ENCODE measurements at places on chromosomes 2 and 18.

DNA sequence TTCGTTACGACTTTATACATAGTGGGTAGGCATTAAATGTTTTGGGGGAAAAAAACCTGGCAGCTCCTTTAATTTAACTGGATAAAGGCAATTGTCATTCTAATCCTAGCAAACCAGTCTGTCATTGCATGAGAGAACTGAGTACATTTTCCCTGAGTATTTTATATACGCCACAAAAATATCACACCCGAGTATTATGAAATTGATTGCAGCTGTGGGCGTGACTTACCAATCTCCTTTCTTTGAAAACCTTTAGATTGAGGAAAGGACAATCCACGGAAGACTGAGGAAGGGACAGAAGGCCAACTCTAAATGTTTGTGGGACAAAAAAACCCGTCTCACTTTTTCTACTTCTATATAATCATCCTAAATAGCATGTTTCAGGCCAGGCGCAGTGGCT, 9.0 kb downstream of the TM4SF20 start:
- DNase-seq, result no peak

DNA sequence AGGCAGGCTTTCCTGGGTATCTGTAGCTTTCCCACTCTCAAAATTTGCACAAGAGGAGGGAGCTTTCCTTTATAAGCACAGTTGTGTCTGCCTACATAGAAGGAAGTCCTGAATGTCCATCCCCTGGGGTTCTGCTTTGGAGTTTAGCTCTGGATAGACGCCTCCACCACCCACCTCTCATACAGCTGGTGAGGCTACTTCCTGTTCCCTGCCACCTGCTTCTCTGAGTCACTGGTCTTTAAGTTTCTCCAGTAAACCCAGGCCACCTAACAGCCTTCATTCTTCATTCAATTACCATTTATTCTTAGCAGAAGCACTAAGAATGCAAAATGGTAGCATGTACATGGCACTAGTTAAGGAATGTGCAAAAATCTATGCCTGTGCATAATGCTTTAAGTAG, 407.8 kb downstream of the CDH2 start:
- no peak for DNase-seq

GRCh38 chr2:160295519-160296207, 95.6 kb upstream of the ITGB6 start:
- no peak for DNase-seq

GRCh38 chr18:9417073-9417851, 58.1 kb upstream of the RALBP1 start:
- DNase-seq, result no peak

GRCh38 chr2:76667821-76668271, 854.3 kb downstream of the LRRTM4 start:
- no peak for DNase-seq

GRCh38 chr2:233119123-233119522, 59.0 kb downstream of the INPP5D start:
- no peak for DNase-seq

- DNase-seq, result no peak
These were observed 544.7 kb downstream of the PARD3B start for GRCh38 chr2:205089958-205090357.

DNA sequence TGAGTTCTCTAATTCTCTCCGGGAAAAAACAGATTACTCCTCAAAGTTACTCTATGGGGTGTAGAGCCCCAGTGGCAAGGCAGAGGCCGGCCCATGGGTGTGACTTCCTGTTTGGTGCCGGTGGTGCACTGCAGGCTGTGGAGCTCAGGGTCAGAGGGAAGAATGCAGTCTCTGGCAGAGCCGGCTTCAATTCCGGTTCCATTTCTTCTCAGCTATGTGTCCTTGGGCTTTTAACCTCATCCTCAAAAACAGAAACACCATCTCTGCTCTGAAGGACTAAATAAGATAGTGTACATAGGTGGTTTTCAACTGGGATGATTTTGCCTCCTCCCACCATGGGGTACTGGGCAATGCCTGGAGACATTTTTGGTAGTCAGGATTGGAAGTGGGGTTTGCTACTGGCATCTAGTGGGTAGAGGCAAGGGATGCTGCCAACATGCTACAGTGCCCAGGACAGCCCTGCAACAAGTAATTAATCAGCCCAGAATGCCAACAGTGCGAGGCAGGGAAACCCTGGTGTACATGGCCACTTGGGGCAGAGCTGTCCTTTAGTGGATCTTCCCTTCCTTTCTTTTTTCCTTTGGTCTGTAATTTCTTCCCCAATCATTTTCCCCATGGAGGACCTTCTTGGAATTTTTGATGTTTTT, 81.2 kb downstream of the INSIG2 start:
- DNase-seq, result no peak

DNA sequence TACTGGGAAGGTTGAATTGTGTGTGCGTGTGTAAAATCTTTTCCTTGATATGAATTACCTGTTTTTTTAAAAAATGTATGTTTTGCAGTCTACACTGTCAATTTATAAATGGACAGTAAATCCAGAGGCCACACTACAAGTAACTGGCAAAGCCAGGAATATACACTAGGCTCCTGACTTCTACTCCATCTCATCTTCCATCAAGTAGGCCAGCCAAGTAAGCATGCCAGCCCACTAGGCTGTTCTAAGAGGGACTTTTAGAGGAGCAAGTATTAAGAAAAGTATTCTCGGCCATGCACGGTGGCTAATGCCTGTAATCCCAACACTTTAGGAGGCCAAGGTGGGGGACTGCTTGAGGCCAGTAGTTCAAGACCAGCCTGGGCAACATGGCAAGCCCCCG, 13.0 kb upstream of the METAP1D start:
- DNase-seq, result no peak

DNA sequence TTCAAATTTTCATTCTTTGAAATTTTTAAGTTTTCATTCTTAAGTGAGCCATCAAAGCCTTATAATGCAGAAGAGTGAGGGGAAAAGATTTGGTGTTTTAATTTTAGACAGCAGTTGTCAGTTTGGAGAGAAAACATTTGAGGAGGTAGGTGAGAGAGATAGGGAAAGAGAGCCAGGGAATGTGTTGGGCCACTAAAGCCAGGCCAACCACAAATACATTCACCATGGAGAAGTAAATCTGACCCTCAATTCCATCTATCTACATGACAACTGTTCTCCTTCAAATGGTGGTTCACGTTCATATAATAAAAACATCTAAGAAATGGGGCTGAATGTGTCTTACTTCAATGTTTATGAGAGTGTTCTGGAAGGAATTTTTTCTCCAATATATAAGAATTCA, 553.0 kb upstream of the SYT4 start:
- no peak for DNase-seq

DNA sequence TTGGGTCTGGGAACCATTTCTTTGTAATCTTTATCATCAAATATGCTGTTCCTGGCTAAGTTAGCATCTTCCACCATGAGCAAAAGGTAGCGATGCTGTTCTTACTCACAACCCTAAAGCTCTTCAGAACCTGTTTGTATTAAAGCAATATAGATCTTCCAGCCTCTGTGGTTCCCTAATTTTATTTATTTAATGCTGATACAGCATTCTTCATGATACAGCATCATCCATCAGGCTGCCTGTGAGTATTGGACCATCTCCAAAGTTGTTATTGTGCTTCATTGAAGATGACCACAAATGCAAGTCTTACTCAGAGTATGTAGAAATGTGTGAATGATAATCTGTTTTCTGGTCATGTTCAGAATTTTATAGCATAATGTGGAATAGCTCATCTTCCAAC, 40.9 kb upstream of the CTLA4 start:
- no peak for DNase-seq

GRCh38 chr2:177123048-177123447, 89.5 kb upstream of the HNRNPA3 start:
- DNase-seq, result no peak

DNA sequence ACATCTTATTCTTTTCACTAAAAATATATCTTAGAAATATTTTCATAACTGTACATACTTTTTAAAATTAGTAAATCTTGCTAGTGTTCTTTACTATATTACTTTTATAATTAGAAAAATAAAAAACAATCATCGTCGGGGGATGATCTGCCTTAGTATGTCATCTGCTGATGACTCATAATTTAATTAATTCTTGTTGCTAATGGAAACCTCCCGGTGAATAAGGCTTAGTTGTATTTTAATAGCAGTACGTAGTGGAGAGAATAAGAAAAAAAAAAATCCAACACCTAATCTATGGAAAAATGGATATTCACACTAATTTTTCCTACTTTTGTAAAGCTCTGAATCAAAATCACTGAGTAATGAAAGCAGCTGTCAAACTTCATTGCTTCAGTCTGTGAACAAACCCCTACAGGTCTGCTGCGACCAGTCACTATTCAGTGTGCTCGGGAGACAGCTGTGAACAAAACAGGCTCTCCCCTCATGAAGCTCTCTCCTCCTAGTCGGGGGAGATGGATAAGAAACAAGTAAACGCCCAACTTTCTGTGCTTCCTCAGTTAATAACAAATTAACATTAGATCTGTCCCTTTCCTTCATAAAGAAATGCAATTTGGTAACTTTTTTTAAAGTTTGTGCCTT, 97.4 kb upstream of the UPP2 start:
- DNase-seq, result no peak

DNA sequence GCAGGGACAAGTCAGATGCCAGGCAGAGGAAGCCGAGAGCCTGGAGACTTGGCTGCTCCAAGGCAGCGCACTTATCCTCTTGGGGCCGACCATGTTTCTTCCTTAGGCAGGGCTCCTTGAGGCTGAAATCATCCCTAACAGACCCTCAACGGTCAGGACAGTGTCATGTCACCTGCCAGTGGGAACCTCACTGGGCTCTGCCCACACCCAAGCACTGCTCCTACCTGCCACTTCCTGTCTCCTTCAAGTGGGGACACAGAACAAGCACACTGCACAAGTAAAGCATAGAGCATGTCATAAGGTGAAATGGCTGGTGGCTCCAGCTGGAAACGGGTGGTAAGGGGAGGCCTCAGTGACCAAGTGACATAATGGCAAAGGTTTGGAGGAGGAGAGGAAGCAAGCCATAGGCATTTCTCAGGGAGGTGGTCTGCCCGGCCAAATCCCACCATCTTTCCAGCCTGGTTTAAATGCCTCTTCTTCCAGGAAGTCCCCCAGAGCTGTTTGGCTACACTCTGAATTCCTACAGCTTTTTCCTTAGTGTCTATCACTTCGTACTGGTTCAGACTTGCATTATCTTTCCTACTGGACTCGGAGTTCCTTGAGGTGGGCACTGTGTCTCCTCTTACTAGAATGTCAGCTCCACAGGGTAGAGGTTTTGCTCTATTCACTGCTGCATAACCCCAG, 7.3 kb upstream of the ATOH8 start:
- DNase-seq, result no peak

DNA sequence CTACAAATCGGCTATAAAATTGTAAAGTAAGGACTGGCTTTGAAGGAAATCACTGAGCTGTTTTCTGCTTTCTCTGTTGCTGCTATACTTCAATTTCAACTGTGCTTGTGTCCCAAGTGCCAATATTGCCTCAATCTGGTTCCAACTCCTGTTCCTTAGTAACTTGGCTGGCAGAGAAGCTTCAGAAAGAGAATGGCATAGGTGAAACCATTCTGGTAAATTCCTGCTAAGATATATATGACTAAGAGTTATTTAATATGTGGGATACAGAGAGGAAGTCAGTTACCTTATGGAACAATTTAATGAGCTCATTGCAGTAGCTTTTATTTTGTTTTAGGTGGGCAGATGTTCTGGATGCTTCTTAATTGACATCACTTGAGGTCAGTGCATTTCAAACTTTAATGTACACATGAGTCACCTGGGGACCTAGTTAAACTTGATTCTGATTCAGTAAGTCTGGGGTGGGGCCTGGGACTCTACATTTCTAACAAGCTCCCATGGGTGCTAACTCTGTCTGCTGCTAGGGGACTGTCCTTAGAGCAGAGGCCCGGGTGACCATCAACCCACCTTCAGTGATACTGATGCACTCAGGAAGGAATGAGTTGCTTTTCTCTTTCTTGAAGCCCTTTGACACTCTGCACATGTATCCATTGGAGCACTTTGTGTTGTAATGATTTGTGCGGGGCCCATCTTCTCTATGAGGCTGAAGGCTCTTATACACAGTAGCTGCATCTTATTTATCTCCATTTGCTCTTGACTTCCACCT, 47.6 kb downstream of the LIPG start:
- no peak for DNase-seq

GRCh38 chr2:213098612-213099011, 52.8 kb downstream of the IKZF2 start:
- no peak for DNase-seq

DNA sequence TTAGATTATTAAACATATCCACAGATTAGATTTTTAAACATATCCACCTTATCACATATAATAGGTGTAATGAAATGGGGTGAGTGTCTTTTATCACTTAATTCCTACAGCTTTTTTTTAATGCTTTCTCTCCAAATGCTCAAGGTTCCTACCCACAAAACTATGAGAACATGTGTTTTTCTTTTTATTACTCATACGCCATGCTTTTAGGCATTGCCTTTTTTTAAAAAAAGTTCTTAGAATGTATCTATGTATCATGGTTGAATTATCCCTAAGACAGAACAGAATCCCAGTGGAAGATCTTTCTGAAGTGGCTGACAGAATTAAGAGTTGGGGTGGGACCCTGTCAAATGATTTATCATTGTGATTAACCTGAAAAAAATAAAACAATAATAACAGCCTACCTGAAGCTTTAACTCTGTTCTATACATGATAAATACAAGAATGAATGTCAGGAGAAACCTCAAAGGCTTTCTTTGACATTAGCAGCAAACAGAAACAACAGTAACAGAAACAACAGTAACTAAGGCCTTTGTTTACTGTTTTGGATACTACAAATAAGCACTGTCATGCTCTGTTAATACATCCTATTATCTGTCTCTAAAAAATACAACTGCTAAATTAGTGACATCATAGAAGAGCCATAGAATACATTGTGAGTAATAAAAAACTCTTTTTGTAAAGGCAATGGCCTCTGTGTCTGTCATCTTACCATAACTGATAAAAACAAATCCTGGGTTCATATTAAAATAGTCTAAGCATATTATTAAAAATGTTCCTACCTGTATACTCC, 4.1 kb upstream of the ZNF397 start:
- no peak for DNase-seq

DNA sequence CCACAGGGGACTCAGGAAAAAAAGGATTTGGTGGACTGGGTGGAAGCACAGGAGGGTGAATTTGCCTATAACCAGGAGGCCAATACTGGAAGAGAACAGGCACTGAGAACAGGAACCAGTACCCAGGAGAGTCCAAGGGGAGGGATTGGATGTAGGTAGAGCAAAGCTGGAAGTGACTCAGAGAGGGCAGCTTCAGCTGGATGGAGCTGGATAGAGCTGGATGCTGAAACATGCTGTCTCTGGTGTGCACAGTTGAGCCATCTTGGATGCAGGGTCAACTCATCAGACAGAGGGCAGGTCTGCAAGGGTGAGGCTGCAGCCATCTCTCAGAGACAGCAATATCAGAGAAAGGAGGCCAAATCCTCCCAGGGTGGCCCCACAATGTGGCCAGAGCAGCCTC, 134.0 kb downstream of the GALNT14 start:
- DNase-seq, result no peak

Measured in activated T-helper 1 cell treated with anti-CD3 and anti-CD28 coated beads, Interleukin-12 subunit alpha, Interleukin-12 subunit beta, Interleukin-2, Interleukin-4 antibody, amounts not matched to agents 30 ng/mL and 10 ng/mL and 1 ng/mL, durations not matched to agents 14 hours and 24 hours and 36 hours (primary cell).